DMS153 (cell line): ENCODE measurements at places on chromosomes 2 and 18.

GRCh38 chr2:4134551-4135550 lies 431.5 kb downstream of the DCDC2C start:
- DNase-seq: peak; percentile 5

GRCh38 chr2:204650611-204651010 lies 105.3 kb downstream of the PARD3B start:
- DNase-seq: no peak

- no peak for DNase-seq
Observed at GRCh38 chr2:182672466-182673165, 43.4 kb upstream of the DNAJC10 start.

DNA sequence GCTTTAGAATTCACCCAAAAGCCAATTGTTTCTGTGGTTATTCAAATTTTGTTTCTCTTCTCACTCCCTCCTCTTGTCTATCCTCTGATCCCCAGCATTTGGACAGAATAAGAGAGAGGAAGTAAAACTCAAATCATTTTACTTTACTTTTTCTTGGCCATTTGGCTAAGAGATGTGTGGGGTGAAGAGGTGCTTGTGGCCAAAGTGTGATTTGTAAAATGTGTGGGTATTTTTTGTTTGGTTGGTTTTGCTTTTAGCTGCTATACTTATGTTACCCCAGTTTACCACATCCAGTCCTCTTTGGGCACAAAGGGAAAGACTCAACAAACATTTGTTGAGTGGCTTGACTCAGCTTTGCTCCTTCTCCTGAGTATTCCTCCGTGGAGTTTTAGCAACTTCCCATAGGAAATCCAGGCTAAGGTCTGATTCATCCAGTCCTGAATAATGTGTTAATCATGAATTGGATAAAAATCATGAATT lies 109.1 kb upstream of the CYP1B1 start:
- DNase-seq: no peak

DNA sequence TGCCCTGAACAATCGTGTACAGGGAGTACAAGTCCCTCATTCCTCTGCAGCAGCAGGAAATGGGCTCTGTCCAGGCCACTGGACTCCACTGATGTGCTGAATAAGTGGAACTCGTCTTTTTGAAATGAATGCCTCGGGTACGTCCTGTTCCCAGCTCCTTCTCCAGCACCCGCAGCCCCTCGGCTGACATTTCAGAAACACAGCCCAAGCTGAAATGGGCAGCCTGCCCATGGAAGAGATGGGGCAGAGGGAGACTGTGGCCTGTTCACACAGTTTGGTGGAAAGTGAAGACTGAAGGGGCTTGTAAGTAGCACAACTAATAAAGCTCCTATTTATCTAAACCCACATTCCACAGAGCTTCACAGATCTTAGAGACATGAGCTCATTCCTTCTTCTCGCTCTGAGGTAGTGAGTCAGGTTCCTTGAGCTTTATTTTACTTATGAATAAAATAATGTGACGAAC lies 498.6 kb downstream of the TXNL1 start:
- no peak for DNase-seq
